ENCODE measurements at places on chromosomes 12 and 14.

- no peak for DNase-seq
Observed at GRCh38 chr14:103848175-103849077, 1.1 kb upstream of the PPP1R13B start.

- DNase-seq = peak; percentile 25
Observed at GRCh38 chr12:54522243-54522642, 24.7 kb downstream of the NCKAP1L start.

GRCh38 chr12:121400332-121401139 lies 618 bp downstream of the RNF34 start:
- peak; percentile 75 for DNase-seq

GRCh38 chr12:6507102-6507998 lies 13.4 kb downstream of the NCAPD2 start:
- DNase-seq = no peak

DNA sequence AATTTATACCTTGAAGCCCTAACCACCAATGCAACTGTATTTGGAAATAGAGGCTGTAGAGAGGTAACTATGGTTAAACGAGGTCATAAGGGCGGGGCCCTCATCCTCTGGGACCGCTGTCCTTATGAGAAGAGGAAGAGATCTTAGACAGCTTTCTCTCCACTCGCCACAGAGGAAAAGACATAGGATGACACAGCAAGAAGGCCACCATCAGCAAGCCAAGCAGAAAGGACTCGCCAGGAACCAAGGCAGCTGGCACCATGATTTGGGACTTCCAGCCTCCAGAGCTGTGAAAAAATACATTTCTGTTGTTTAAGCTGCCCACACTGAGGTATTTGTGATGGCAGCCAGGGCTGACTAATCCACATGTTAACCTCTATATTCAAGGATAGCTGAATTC lies 30.4 kb upstream of the BCAT1 start:
- no peak for DNase-seq

DNA sequence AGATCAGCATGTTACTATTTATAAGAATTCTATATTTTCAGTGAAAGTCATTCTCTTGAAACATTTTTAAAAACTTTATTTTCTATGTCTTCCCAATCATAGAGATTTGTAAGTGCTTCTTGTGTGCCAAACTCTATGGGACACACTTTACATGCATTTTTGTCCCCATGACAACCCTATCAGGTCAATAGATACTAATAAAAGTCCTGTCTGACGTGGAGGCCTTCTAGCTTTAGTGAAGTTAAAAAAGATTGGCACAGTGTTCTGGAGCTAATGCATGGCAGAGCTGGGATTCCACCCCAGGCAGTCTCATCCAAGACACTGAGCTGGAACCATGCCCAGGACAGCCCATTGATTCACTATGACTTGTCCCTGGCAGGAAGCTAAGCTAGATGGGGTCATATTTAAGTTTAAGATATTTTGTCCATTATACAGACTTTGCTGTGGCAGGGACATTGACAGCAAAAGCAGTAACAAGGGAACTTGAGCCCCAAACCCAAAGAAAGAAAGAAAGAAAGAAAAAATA lies 28.1 kb downstream of the TTC6 start:
- peak; percentile 66 for DNase-seq

DNA sequence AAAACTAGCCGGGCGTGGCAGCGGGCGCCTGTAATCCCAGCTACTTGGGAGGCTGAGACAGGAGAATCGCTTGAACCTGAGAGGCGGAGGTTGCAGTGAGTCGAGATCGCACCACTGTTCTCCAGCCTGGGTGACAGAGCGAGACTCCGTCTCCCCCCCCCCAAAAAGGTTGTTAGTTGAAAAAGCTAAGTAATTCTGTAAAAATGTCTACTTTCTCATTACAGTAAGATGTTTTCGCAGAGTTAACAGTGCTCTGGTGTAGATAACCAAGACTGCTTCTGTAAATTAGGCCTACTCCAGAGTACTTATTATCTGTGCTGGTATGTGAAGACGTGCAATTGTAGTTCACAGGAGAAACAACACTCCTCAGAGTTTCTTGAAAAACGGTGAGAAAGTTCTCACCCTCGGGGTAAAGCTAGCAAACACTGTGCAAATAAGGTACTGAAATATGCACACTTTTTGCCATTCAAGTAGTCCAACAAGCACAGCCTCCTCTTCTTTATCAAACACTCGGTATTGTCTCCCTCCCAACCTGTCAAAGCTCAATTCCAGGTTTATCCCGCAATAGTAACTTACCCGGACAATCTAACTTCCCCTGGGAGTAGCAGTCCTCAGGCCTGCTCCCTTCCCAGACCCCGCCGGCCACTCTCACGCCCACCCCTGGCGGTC lies 974 bp downstream of the BTBD7 start:
- DNase-seq = peak; percentile 30

DNA sequence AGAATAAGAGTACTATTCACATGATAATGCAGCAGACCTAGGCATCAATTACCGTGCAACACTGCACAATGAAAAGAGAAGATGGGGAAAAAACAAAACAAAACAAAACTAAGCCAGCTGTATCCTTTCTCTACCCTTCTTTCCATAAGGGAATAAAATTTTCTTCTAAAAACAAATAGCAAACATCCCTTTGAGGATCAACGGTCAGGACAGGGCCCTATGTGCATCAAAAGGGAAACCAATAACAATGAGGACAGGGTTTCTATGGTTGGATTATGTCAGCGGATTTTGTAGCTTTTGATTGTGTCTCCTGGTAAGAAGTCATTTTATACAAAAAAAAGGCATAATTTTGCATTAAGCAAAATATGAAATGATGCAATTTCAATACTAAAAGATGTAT lies 350.3 kb downstream of the SLC6A15 start:
- no peak for DNase-seq

GRCh38 chr12:19546027-19546426 lies 106.7 kb downstream of the AEBP2 start:
- DNase-seq = no peak

DNA sequence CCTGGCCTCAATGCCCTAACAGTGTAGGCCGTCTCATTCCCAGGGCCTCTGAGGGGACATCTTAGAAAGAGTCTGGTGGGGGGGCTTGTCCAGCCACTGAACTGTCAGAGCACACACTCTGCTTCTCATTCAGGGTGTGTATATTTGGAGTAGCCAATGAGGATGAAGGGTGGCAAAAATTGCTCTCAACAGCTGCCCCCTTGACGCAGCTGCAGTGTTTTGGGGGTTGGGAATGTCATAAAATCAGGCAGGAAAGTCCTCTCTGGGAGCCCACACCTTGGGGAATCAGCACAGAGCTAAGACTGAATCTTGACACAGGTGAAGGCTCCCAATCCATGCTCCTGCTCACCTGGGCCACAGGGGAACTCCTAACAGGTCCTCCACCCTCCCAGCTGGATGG lies 1.5 kb downstream of the RASAL1 start:
- no peak for DNase-seq

GRCh38 chr14:86799244-86799647 lies 1193.7 kb downstream of the GALC start:
- peak; percentile 27 for DNase-seq

DNA sequence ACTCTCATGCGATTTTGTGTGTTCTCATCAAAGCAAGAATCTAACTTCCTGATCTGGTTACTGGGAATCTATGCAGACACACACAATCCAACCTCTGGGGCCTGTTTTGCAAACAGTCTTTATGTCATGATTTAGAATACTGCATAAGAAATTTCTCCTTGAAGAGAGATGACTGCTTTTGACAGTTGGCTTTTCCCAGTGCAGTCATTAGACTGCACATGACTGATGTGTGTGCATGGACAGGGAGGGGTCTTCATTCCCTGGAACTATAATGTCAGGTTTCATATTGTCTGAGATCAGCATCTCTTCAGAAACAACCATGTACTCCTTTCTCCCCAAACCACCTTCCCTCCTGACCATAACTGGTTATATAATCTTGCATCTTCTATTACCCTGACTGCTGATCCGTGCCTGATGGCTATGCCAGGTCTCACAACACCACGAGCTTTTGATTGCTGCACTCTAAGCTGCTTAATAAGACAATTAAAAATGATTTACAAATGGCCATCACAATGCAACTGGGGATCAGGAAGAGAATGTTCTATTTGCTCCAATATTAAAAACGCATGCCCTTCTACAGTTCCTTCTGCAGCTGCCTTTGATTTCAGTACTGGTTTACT lies 995.4 kb downstream of the NRXN3 start:
- no peak for DNase-seq

DNA sequence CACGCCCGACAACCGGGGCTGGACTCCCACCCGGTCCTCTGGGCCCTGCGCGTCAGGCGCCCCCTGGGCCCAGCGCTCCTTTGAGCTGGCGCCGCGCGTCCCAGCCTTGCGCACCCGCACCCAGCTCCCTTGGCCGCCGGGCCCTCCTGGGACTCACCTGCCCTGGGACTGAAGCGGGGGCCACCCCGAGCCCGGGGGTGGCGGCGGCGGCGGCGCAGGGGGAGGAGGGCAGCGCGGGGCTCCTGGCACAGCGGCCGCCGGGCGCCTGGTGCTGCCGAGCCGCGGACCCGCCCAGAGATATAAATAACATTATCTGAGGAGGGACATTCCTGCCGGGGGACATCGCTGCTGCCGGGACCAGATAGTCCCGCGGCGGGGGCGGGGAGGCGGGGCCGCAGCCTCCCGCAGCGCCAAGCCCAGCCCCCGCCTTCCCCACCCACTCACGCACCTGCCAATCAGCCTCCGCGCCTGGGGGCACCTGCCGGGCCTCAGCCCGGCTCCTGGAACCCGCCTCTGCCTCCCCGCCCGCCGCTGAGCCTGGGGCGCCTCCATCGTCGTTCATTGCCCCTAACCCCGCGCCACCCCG lies at the start of gene SPTB:
Gene SPTB (minus strand): TSS at position 273 of the 586 bp plus-strand sequence. CDS start 56,813 bp downstream, outside the sequence.
- DNase-seq = peak; percentile 15

DNA sequence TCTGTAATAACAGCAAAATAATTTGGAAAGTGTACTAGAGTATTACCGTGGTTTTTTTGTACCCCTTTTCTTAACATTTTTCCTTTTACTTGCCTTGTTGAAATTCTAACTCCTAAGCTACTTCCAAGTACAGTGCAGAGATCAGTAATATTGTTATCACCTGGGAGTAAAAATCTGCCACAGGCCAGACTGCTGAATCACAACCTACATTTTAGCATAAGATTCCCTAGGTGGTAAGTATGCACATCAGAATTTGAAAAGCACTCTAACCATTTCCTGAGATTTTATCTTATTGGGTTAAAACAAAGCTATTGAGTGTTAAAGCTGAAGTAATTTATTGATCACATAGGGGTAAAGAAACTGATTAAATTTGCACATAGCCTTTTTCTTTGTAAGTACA lies 55.2 kb upstream of the KCNH3 start:
- no peak for DNase-seq

Data from RKO (cell line).